Neural crest cell (in vitro differentiated cells): ENCODE measurements at places on chromosomes 2 and 18. TPM values are rescaled to one million over a fixed set of nuclear protein-coding genes. Genes with fewer than 3 reads are reported as not detected.
A peak's percentile ranks its signal among the peaks of the same experiment; 100 is the strongest.

Gene UGT1A10
- total RNA-seq = not detected in 2 replicates

Gene CNGA3
- 0.72 and 0.84 TPM in 2 replicates for total RNA-seq

Gene EXOC6B
- 28.0 and 28.2 TPM in 2 replicates for total RNA-seq

- DNase-seq = peak; percentile 41
These were observed 258 bp downstream of the MGAT4A start for GRCh38 chr2:98730707-98731040.

DNA sequence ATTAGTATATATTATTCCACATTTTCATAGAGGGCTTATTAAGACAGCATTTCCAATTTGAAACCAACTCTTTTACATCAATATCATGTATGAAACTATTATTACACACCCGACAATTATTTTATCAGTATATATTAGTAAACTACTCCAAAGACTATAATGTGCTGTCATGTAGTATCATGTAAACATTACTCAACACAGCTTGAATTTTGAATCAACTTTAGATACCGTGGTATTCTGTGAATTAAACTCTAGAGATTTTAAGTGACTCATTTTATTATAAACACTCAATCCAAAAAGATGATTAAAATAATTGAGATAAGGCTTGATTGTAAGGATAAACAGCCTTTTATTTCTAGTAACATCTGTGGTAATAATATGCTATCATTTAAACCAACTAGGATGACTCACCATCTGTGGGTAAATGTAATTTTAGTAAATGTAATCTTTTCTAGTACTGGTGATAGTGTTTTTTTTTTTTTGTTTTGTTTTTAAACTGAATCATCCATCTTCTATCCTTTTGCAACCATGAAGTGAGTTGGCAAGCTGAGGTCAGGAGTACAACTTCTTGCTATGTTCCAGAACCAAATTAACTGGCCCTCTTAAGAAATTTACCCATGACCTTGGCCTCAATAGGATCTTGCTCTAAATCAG, 144.3 kb upstream of the SMAD7 start:
- no peak for DNase-seq

DNA sequence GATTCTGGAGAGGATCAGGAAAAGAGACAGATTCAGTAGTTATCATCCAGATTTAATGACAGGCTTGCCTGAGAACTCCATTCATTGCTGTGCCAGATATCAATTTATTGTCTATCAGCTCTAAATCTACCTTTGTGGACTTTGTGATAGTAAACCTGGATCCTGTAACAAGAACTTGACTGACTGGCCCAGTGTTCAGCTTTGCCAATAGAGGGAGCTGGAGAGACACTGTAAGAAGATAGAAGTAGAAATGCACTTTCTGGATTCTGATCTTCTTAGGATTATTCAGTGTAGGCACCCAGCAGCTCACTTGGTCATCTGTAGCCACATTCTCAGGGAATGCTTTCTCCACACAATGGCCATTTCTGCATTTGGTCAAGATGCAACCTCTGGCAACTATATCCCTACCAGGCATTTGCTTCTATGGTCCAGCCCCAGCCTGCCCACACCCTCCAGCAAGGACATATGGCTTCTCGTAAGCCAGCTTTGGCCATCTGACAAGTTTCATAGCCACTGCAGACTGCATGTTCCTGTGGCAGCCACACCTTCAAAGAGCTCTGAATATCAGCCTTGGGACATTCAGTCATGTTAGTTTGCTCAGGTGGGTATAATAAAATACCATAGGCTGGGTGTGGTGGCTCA, 6.1 kb upstream of the SERPINB8 start:
- DNase-seq = no peak

Gene DSG1
- not detected in 2 replicates for total RNA-seq

GRCh38 chr2:130743278-130743677, 12.1 kb upstream of the AMER3 start:
- no peak for DNase-seq

Gene AFF3
- total RNA-seq = 20.9 and 25.7 TPM in 2 replicates

DNA sequence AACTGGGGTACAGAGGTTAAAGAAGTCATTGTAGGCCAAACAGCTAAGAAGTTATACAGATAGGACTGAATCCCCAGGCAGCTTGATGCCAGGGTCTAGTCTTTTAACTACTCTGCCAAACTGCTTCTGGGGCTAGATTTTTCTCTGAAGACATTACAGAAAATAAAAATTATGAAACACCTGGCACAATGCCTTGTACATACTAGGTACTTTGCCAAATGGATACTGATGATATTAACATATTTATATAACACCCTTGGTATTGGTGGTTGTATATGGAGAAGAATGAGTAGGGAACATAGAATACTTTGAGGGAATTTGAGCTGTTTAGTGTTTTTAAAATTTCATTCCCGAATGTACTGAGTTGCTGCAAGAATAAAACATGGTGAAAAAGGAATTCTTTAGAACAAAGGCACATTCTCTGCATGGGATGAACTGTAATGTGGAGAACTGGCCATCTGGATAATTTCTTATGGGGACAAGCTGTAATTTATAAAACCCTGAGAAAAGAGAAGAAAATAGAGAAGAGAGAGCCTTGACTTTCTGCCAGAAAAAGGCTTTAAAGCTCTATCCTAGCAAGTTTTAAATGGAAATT, 210.9 kb upstream of the TMEM200C start:
- no peak for DNase-seq

DNA sequence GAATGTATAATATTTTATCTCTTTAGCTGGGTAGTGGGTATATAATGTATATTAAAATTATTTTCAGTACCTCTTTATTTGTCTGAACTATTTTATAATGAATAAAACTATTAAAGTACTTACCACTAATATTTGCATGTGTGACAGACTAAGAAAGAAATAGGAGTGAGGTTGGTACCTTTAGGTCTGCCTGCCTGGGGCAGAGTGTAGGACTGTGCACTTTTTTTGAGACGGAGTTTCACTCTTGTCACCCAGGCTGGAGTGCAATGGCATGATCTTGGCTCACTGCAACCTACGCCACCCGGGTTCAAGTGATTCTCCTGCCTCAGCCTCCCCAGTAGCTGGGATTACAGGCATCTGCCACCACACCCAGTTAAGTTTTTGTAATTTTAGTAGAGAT, 18.8 kb downstream of the NCOA1 start:
- no peak for DNase-seq

DNA sequence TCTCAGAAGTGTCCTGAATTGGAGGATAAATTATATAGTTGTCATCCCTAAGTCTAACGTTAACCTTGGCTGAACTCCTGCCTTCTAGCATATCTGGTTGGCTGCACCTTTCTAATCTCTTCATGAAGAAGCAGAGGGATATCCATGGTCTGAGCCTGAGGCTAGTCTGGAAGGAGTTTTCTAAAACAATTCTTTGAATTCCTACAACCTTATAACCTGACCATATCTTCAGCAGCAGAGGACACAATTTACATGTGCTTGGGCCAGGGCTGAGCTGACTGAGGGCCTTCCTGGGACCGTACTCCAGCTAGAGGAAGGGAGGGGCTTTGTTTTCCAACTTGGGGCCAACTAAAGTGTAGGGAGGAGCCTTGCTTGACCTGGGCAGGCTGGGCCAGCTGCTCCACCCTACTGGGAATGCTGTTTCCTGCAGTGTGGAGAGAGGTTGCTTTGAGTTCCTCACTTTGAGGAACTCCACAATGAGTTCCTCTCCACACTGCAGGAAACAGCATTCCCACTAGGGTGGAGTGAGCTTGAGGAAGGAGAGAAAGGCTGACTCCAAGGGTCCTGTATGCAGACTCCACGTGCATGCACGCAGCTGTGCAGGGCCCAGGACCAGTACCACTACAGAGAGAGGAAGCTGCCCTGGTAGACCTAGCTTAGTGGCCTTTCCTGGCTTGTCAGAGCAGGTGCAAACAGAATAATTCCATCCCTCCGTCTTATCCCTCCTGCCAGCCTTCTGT, 19.6 kb downstream of the CEP68 start:
- no peak for DNase-seq

Gene IL1RN
- total RNA-seq = not detected in 2 replicates

Gene SRD5A2
- not detected in 2 replicates for total RNA-seq

Gene CFAP65
- total RNA-seq = 0.93 and 1.4 TPM in 2 replicates

GRCh38 chr2:226213717-226214116, 585.9 kb downstream of the IRS1 start:
- DNase-seq = no peak

- peak; percentile 7 for DNase-seq
These were observed 743 bp downstream of the XPO1 start for GRCh38 chr2:61537277-61537949.

- DNase-seq = no peak
These were observed 21.8 kb downstream of the SFTPB start for GRCh38 chr2:85646166-85646565.

DNA sequence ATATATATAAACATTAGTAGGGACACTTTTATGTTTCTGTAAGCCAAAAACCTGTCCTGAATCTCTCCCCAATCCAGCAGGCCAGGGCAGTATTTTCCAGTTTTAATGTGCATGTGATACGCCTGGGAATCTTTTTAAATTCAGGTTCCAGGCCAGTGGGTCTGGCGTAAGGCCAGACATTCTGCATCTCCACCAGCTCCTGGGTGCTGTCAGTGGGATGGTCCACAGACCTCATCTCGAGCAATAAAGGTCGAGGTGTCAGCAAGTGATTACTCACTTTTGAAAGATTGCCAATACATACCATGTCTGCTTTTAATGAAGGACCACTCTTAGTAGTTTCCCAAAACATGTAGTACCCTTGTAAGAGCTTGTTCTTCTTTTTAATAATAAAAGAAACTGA, 189.9 kb upstream of the SH3BP4 start:
- no peak for DNase-seq
